ENCODE measurements at places on chromosomes 12 and 14.

- DNase-seq = no peak
Observed at GRCh38 chr14:34604995-34605394, 25.0 kb downstream of the SNX6 start.

DNA sequence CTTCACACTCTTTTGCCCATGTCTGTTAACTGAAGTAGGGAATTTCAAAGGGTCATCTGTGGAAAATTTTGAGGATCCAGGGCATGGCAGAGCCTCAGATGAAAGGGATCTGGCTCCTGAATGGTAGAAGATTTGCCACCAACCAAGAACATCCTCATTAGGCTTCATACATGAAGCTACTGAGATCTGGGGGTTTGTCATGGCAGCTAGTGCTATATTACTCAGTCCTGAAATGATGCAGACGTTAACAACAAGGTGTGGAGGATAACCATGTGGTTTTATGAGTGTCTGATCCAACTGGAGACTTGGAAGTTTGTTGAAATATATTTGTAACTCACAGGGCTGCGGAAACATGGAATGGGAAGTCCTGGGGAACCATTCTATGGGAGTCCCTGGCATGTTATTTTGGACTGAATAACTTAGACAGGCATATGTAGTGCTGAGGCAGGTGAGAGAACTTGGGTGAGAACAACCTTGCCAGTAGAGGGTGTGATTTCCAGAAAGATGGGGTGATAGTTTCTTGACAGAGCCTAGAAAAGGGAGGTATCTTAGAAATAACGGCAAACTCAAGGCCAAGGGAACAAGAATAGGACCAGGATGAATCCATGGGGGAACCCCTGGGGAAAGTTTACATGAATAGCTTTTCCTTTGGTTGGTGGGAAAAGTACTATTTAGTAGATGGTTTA is 42.0 kb upstream of the C12orf75 start:
- no peak for DNase-seq

DNA sequence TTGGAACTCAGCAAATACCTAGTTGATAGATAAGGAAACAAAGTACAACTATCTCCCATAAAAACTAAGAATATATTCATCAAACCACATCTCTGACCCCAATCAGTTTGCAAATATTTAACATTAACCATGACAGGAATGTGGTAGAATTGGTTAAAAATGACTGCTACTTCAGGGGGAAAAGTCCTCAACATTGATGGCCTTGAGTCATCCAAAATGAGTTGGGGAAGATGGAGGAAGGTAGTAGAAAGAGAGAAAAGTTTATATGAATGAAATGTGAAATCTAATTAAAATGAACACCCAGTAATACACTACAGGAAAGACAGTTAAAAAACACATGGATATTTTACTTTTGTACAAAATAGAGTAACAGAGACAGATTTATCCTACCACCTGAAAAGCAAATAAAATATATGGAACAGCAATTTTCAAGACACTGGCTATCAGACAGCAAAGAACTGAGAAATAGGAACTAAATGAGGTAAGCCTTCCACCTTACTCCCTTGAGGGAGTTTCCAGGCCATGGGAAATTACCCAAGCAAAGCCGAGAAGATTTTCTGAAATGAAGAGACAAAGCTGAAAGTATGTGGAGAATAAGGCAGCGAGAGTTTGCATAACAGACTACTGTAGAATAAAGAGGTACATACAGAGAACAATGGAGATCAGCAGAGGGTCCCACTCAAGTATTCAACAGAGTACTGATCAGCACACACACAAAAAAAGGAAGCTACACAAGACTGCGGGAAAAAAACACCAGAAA is 49.6 kb downstream of the TC2N start:
- no peak for DNase-seq

DNA sequence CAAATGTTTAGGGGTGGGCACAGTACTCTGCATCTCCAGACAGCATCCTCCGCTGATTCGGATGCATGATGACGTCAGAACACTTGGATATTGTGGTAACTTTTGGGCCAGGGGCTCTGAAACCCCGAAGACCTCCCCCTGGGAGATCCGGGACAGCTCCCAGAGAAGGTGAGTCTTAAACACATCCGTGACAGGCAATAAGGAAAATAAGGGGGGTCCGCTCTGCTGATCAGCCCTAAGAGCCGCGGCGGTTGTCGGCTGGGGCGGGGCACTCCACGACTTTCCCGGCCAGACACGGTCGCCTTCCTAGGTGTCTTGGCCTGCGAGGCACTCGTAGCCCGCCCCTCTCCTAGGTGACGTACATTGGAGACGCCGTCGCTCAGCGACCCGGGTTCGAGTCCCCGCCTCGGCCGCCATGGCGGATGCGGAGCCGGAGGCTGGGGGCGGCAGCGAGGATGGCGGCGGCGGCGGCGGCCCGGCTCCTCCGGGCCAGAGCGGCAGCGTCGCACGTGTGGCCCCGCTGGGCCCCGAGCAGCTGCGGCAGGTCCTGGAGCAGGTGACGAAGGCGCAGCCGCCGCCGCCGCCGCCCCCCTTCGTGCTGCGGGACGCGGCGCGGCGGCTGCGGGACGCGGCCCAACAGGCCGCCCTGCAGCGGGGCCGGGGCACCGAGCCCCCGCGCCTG is at the start of gene ZNF839:
TSS of gene ZNF839 (plus strand) at position 396 of the 682 bp plus-strand sequence. CDS start at position 416, 20 bp downstream.
- peak; percentile 61 for DNase-seq

DNA sequence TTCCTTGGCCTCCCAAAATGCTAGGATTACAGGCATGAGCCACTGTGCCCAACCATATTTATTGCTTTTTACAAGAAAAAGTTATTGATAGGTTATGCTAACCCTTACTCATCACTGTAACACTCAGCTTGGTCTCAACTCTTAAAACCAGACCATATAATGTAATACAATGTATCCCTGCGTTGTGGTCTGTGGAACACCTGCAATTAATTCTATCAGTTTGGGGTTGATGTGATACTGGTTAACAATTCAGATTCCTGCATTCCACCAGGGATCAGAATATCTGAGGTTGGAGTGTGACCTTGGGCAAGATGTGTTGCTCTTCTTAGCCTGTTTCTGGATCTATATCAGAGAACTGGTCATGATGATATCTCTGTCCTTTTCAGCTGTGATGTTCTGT is 419.0 kb downstream of the RAD51B start:
- no peak for DNase-seq

DNA sequence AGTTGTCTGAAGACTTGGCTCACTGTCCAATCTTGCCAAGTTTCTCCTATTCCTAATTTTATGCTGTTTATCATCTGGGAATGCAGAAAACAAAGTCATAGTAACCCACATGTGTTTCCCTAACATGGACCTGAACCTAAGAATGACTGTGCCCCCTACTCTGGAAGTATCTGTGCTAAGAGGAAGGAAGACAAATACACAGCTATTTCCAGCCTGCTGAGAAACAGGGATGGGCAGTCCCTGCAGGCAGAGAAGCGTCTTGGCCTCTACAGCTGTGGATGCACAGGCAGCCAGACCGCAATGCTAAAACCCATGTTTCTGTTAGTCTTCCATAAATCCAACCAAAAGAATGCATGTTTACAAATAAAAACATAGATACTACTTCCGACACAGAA is 56.2 kb downstream of the DUSP16 start:
- no peak for DNase-seq

DNA sequence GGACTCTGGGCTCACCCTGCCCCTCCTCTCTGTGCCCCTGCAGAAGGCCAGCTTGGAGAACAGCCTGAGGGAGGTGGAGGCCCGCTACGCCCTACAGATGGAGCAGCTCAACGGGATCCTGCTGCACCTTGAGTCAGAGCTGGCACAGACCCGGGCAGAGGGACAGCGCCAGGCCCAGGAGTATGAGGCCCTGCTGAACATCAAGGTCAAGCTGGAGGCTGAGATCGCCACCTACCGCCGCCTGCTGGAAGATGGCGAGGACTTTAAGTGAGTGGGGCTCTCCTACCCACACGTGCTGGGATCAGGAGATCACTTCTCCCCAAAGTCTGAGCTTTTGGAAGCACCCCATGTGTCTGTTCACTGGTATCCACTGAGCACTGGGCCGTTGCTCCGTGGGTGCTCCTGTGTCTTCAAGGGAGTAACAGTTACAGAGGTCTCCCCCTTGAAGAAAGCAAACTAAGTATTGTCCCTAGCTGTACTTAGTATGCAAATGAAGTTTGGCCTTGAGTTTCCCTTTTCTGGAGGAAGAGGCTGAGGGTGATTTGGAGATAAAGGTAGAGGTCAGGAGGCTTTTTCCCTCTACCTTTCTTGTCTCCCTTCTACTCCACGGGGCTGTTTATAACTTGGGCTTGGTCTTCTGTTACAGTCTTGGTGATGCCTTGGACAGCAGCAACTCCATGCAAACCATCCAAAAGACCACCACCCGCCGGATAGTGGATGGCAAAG is 3.3 kb downstream of the KRT18 start:
- no peak for DNase-seq

DNA sequence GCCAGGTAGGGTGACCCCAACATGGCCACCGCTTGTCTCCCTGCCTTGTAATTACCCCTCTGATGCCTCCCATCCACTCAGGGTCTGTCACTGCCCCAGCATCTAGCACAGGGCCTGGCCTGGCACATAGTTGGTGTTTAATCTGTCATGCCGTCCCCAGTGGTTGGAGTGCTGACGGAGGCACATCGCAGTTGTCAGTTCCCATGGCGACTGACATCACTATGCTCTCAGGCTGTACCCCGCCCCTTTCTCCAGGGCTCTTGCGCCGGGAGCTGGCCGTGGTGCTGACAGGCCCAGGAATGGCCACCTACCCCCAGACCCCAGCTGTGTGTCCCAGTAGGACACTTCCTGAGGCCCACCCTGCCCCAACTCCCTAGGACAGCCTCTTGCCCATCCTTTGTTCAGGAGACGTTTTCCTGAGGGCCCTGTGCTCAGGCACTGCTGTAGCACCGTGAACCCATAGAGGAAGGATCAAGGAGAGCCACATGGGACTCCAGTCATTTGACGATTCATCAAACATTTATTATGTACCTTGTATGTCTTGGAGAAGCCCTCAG is 23.0 kb downstream of the FAM222A start:
- no peak for DNase-seq

DNA sequence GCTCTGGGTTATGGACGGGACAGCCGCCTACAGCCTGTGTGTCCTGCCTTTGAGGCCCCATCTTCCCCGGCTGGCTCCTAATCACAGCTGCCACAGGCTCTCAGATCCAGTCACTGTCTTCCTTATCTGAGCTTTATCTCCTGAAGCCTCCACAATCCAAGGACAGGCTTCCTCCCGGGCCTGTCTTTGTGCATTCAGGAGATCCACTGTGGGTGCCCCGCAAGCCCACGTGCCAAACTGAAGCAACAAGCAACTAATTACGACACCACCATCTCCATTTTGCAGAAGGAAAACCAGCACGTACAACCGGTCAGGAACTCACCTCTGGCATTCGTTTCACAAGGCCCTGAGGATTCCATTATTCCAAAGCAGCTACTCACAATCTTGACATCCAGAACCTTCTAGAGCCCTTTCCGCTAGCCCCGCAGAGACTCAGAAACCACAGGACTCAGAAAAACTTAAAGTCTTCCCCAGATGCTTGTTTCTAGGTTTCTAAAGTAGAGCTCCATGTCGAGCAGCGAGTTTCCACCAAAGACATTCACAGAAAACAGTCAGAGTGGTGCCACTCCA is 14.0 kb downstream of the SYNE3 start:
- no peak for DNase-seq

DNA sequence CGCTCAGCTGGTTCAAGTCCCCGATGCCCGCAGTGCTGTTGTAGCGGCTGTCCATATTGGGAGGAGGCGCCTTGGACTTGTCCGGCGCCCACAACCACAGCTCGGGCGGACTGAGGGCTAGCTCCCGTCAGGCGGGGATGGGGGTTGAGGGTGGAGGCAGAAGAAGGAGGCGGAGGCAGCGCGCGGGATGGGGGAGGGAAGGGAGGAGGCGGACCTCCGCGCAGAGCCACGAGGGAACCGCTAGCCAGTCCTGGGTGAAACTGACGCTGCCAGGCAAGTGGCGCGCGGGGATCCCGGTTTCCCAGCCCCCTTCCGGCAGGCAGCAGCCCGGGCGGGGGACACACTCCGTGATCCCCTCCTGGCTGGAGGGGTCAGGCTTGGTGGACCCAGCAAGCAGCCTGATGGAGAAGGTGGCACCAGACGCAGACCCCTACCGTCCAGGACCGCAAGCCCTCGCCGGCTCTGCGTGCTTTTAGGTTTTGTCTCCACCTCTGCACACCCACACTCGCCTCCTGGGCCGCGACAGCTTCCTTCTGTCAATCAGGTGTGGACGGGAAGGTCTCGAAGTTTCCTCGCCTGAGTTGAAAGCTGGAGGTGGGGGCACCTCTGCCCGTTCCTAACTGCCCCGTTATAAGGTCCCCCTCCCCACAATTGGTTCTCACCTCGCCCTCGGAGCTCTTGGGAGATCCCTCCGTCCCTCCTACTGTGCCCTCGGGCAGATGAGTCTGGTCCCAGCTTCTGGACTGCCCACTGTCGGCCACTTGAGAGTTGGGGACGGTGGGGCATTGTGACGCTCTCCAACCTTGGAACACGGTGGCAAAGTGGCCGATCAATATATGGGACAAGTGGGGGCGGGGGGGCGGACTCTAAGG is at the start of gene CPNE8:
TSS of gene CPNE8 (minus strand) at position 112 of the 872 bp plus-strand sequence. CDS start at position 55, 57 bp downstream.
- no peak for DNase-seq

- DNase-seq = no peak
Observed at GRCh38 chr14:72525087-72525915, 368.6 kb downstream of the DPF3 start.

- no peak for DNase-seq
Observed at GRCh38 chr14:75081660-75082229, 12.3 kb downstream of the ZC2HC1C start.

GRCh38 chr14:29461506-29461905 is 466.1 kb downstream of the PRKD1 start:
- no peak for DNase-seq

GRCh38 chr14:96252323-96252998 is 3.5 kb upstream of the BDKRB1 start:
- no peak for DNase-seq

GRCh38 chr12:92000597-92000996 is 145.0 kb downstream of the BTG1 start:
- DNase-seq = peak; percentile 82

GRCh38 chr12:47415054-47415453 is 290.8 kb downstream of the RPAP3 start:
- DNase-seq = no peak

DNA sequence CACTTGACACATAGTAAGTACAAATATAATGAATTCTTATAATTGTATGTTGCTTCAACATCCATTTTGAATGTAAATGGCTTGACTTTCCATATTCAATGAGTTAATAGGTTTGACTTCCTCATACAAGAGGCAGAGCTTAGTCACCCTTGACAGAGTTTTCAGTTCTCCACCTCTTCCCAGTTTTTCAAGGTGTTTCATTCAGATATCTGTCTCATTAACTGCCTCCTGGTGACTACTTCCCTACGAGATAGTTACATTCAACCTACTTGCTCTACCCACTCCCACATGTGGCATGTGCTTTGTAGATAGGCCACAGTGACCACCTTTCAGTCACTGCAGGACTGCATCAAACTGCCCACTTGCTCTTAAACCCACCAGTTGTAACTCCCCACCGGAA is 60.0 kb downstream of the MYF5 start:
- DNase-seq = no peak

DNA sequence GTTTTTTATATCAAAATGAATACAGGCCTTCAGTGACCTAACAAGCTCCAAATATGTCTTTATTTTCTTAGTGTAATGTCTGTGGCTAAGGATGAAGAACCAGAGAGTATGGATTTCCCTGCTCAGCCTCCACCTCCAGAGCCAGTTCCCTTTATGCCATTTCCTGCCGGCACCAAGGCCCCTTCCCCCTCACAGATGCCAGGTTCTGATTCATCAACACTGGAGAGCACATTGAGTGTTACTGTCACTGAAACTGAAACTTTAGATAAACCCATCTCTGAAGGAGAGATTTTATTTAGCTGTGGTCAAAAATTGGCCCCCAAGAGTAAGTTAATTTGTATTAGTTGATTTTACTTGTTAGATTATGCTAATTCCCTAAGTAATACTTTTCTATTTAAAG is 61.0 kb downstream of the KIAA0586 start:
- no peak for DNase-seq

GRCh38 chr12:99442758-99443157 is 204.8 kb upstream of the GARIN6 start:
- DNase-seq = no peak

Measured in astrocyte of the cerebellum (primary cell).